Activated CD8-positive, alpha-beta memory T cell treated with anti-CD3 and anti-CD28 coated beads for 1 hour (primary cell): ENCODE measurements at places on chromosomes 11 and 22.
A peak's percentile ranks its signal among the peaks of the same experiment; 100 is the strongest.

GRCh38 chr11:269146-269890 lies 8.9 kb upstream of the NLRP6 start:
- DNase-seq = no peak

GRCh38 chr11:63553759-63554158 lies 9.4 kb downstream of the PLAAT2 start:
- DNase-seq = peak; percentile 38

- DNase-seq = no peak
These were observed 28.5 kb downstream of the LINC01488 start for GRCh38 chr11:69509846-69510390.

- DNase-seq = no peak
These were observed 17.3 kb downstream of the TTC17 start for GRCh38 chr11:43376065-43376464.

DNA sequence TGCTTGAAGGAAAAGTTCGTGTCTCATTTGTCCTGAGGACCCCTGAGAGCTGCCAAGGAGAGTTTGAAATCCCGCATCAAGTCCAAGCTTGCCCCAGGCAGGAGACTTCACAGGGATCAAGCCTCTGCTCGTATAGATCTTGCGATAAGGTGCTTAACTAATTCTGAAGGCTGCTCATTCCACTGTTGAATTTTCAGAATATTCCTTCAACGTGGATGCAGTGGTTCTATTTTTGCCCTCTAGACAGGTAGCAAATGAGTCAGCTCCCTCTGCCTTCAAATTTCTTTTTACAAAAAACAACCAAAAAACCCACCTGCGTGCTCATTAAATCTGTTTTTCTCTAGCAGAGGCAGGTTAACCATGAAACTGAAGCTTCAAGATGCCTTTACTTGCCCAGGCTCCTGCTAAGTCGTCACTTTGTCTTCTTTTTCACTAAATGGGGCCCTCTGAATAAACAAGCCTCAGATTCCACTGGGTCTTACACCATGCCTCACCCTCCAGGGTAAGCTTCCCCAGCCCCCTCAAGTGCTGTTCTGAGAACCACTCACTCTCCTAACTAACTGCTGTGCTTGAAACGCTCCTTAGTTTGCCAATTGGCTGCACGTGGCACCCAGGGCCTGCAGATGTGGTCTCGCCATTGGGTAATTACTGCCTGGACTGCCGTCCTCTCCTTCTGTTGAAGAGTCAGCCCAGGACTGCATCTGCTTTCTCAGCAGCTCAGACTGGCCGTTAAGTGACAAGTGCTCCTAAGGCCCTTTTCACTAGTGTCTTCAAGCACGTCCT lies 105.0 kb downstream of the TRPC6 start:
- DNase-seq = no peak

GRCh38 chr11:82494988-82495432 lies 238.7 kb downstream of the FAM181B start:
- no peak for DNase-seq

DNA sequence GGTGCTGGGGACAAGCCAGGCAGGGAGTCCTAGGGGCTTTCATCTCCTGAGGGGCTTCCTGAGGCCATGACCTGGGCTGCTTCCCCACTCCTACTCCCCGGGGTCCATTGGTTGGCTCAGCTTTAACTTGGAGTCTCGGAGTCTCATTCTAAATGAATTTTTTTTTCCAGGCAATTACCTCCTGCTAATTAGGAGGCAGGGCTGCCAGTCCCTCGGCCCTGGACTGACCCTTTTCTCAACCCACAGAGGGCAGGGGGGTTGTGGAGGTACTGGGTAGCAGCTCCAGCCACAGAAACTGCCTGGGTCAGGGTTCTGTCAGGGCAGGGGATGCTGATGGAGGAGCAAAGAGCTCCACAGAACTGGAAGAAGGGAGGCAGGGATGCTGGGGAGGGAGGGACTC lies 11.9 kb downstream of the SYT7 start:
- no peak for DNase-seq

DNA sequence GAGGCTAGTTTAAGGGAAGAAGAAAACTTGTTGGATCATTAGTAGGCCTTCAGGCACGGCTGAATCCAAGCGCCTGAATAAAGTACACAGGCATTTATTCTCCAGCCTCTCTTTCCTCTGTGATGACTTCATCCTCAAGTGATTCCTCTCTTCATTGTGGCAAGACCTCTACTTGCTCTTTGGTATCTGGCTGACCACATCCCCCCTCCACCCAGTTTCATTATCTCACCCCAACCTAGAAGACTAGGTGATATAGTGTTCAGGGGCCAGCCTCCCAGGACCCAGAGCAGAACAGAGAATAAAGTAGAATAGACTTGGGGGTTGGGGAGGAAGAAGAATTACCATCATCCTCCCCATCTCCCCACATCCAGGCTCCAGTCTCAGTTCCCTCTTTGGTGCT lies 189.3 kb downstream of the MIAT start:
- no peak for DNase-seq

GRCh38 chr22:40512426-40513136 lies 123.9 kb downstream of the MRTFA start:
- no peak for DNase-seq

DNA sequence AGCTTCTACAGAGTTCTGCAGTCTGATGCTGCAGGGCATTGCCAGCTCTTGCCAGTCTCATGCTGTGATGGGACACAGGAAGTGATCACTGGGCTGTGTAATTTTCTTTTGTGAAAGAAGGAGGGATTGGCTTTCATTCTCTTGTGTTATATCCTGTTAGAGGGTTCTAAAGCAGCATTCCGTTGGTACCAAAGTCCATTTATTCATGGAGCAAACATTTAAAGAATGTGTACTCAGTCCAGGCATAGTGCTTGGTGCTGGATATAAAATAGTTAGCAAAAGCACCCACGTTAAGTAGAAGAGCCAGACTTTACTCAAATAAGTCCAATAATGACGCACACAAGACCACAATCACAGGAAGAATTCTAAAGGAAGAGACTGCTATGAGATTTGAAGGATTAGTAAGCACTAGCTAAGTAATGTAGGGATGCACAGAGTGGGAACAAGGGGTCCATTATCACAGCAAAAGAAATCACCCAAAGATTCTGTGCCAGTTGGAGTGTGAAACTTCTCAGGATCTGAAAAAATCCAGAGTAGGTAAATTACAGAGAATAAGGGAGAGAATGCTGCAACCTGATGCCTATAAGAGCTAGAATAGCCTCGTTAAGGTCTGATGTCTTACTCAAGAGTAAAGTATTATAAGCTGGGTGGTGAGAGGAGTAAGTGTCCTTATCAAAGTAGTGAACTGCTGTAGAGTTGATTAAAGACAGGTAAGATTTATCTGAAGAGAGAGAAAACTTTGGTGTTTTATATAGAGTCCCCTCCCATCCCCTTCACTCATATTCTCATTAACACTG lies 728.3 kb downstream of the METTL15 start:
- no peak for DNase-seq

- no peak for DNase-seq
These were observed 80.8 kb downstream of the TNRC6B start for GRCh38 chr22:40258501-40258915.

- no peak for DNase-seq
These were observed 12.6 kb upstream of the MAPK8IP1 start for GRCh38 chr11:45872651-45873356.

DNA sequence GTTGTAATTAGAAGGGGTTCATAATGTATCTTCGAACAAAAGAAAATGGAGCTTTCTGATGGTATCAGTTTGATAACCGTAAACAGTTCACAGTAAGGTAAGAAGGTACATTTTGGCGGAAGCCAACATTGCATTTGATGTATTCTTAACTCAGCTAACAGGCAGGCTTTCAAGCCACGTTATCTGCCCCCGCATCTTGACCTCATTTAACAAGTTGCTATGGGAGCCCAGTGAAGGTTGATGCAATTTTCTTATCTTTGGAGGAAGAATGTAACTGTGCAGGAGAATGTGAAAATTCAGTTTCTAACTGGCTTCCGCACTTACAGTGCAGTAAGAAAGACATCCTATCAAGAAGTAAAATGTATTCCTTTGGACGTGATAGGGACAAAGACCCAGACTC lies 110.6 kb downstream of the ETS1 start:
- no peak for DNase-seq

GRCh38 chr11:21921151-21921550 lies 271.7 kb upstream of the ANO5 start:
- DNase-seq = no peak

GRCh38 chr11:29319210-29319609 lies 697.6 kb downstream of the KCNA4 start:
- no peak for DNase-seq
